Foreskin keratinocyte (primary cell): ENCODE measurements at places on chromosomes 5 and 9. TPM values are rescaled to one million over a fixed set of nuclear protein-coding genes. Genes with fewer than 3 reads are reported as not detected.

Gene ADRA1B
- 0.07 TPM in 1 of 2 replicates, not detected in the other for polyA plus RNA-seq

Gene TCF7
- polyA plus RNA-seq: 0.41 and 0.55 TPM in 2 replicates

Gene PCAT7
- polyA plus RNA-seq: not detected in 2 replicates

Gene PCSK1
- not detected in 2 replicates for polyA plus RNA-seq

Gene OTULINL
- polyA plus RNA-seq: 1.0 and 1.2 TPM in 2 replicates

Gene LAMC3
- not detected in 2 replicates for polyA plus RNA-seq

Gene UGT3A2
- polyA plus RNA-seq: 0.38 and 0.39 TPM in 2 replicates

Gene PLPP6
- 3.2 and 3.5 TPM in 2 replicates for polyA plus RNA-seq

Gene NUTM2F
- polyA plus RNA-seq: not detected in 2 replicates

Gene ADAMTSL1
- polyA plus RNA-seq: 0.22 and 1.7 TPM in 2 replicates
